ENCODE measurements at places on chromosomes 1 and 21.

DNA sequence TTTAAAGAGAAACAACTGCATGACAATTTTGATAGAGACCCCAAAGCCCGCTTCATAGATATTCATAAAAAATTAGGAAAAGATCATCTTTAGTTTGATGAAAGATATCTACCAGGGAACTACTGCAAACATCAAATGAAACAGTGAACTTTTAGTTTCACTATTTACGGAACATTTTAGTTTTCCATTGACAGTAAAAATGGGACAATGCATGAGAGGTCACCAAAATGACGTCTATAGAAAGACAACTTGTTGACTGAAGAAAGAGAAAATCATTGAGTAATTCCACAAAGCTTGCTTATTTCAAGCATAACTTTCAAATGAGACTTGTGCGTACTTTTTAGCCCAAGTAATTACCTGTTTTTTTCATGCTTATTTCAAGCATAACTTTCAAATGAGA lies 411.4 kb downstream of the HLX start:
- no peak for DNase-seq

GRCh38 chr1:119091618-119092017 lies 48.8 kb downstream of the WARS2 start:
- no peak for DNase-seq

DNA sequence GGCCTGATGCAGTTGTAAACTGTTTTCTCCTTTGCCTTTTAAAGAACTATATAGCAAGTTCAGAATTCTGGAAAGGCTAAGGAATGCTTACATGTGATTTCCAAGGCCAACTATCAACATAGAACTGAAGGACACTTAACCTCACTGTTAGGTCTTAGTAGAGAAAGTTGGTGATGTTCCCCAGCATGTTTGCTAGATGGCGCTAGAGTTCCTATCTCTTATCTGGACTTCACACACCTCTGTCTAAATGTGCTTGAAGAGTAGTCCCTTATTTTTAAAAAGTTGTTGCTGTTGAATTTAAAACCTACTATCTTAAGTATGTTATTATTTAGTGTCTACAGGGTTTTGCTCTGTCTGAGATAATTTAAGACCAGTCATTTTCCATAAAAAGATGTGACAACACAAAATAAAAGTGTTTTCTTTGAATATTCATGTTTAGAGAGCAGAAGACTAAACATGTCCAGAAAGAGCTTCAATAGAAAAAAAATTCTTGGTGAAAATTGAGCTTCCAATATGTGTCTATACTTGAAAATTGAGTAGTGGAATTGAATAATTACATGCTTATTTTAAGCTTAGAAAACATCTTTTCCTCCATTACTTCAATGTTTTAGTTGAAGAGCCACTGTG lies 237.3 kb downstream of the S1PR1 start:
- no peak for DNase-seq

DNA sequence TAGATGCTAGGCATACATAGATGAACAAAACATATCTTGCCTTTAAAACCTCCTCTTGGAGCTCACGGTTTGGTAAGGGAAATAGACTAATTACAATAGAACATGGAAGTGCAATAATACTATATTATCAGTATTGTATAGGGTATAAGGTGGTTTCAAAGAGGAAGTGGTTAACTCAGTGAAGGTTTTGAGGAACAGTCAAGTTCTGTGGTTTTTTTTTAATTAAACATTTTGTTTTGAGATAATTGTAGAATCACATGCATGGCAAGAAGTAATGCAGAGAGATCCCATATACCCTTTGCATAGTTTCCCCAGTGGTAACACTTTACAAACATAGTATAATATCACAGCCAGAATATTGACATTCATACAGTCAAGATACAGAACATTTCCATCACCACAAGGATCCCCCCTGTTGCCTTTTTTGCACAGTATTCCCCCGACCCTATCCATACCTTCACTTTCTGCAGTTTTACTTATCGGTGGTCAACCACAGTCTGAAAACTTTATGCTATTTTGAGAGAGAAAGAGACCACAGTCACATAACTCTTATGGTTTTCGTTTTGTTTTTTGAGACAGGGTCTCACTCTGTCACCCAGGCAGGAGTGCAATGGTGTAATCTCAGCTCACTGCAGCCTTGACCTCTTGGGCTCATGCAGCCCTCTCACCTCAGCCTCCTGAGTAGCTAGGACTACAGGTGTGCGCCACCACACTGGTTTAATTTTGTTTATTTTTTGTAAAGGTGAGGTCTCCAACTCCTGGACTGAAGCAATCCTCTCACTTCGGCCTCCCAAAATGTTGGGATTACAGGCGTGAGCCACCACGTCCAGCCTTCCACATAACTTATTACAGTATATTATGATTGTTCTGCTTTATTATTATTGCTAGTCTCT lies 60.5 kb upstream of the KIAA1614 start:
- DNase-seq = no peak

DNA sequence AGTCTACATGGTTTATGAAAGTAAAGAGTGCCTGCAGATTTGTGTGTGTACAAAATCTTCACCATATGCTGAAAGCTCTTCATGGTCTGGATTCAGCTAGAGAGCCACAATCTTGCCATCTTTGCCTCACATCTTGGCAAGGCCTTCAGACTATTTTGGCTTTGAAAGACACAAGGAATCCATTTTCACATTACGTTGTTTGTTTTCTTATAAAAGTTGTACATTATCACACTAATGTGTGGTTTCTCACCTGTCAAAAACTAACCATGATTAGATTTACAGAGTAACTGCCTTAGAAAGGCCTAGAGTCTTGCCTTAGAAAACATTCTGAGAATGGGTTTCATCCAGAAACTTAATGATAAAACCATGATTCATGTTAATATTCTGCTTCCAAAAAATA lies 494.6 kb downstream of the NEGR1 start:
- no peak for DNase-seq

DNA sequence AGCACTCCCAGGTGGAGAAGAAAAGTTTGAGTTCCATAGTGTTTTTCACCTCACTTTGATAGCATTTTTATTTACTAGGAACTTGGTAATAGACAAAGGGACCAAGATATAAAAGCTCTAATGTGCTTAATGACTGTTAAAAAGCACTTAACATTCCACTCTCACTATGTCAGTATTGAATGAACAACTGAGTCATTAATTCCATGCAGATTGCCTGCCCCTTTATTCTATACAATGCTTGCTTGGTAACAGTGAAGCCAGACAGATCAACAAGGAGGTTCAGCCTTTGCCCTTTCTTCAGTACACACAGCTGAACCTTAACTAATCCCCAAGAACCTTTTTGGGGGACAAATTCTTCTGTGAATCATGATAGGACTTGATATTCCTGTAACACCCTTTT lies 425.5 kb downstream of the NUF2 start:
- no peak for DNase-seq

DNA sequence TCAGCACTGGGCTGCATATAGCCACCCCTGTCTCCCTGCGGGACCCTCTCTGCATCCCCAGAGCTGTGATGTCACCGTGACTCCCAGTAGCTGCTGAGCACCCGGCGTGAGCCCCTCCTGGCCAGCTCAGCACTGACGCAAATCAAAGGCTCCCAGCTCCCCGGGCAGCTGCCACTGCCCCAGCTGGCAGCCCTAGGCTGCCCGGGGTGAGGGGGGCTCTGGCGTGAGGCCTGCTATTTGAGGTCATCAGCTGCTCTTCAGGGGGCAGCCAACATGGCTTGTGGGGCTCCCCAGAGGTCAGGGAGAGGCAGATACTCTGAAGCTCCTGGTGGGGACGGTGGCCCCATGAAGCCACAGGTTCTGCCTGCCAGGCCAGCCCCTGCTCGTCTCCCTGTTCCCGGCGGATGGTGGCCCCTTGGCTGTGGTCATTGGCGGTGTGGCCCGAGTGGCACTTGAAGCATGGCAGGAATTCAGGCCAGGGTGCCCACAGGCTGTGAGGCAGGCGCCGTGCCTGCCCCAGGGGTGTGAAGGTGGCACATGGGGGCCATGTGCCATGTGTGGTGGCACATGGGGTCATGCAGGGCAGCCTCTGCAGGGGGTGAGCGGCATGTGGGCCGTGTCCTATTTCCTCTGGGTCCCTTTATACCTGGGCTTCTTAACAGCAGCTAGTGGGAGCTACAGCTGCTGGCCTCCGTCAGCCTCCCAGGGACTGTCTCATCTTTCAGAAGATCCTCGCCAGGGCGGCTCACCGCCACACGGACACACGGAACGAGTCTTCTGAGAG lies 85.4 kb downstream of the SIK1 start:
- no peak for DNase-seq

DNA sequence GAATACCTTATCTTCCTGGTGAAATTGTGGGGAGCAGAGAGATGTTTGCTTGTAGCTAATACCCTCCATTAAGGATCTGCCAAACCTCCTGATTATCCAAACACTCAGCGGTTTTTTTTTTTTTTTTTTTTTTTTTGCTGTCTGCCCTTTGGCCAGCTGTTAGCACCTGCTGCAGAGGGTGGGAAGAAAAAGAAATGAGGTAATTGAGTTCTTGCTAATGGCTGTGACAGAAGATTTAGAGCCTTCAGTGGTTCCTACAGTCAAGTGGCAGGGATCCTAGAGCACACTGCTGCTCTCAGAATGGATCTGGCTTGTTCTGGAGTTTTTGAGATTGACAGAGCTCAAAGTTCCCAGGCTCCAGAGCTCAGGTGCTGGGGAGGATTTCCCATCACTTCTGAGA lies 342.5 kb downstream of the DISC1 start:
- DNase-seq = no peak

DNA sequence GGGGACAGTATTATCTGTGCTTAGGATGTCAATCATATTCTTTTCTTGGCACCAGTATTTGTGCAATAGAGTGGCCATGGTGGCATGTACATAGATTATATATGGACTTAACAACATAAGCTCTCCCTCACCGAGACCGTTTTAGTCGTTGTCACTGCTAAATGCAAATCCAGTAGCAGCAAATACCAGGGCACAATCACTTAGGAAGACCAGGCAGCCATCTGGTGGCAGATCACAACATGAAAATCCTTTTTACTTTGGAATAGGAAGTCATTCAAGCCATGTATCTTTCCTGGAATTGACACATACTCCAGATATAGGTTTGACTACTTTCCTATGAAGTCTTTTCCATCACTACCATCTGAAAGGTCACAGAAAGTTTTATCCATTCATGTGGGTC lies 53.2 kb upstream of the C1orf87 start:
- no peak for DNase-seq

DNA sequence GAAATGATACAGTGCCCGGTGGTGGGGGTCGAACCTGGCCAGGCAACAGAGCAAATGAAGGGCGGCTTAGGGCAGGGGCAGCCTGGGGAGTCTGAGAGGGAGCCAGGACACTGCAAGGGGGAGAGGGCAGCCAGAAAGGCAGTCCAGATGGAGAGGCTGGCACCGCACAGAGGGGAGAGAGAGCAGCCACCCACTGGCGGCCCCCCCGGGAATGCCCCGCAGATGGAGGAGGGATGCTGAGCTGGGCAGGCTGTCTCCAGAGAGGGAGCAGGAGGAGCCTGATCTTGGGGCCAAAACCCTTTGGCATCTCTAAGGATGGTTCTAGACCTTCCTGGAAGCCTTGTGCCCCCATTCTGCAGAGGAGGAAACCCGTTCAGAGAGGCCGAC lies 112.3 kb downstream of the LACTBL1 start:
- DNase-seq = no peak

- DNase-seq = no peak
Measured at GRCh38 chr1:66434096-66434495, 99.9 kb upstream of the SGIP1 start.

DNA sequence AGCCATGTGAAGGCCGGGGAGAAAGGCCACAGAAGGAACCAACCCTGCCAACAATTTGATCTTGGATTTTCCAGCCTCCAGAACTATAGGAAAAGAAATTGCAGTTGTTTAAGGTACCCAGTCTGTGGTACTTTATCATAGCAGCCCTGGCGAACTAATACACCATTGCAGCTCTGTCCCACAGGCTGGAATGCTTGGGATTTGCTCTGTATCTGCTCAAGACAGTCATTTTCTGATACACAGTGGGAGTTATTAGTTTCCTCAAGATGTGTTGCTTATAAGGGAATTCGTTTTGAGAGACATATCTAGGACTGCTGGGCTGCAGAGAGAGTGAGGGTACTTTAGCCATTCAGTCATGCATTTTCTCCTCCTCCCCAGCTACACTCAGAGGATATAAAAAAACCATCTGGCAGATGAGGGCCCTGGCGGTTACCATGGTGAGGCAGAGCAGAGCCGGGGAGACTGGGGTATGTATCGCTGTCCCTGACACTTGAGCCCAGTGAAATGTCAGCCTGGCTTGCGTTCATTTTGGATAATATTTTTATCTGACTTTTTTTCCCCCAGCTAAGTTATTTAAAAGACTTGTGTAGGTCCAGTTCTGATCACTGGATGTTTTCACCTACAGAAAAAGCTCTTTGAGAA lies 104.6 kb downstream of the DIRAS3 start:
- DNase-seq = no peak

DNA sequence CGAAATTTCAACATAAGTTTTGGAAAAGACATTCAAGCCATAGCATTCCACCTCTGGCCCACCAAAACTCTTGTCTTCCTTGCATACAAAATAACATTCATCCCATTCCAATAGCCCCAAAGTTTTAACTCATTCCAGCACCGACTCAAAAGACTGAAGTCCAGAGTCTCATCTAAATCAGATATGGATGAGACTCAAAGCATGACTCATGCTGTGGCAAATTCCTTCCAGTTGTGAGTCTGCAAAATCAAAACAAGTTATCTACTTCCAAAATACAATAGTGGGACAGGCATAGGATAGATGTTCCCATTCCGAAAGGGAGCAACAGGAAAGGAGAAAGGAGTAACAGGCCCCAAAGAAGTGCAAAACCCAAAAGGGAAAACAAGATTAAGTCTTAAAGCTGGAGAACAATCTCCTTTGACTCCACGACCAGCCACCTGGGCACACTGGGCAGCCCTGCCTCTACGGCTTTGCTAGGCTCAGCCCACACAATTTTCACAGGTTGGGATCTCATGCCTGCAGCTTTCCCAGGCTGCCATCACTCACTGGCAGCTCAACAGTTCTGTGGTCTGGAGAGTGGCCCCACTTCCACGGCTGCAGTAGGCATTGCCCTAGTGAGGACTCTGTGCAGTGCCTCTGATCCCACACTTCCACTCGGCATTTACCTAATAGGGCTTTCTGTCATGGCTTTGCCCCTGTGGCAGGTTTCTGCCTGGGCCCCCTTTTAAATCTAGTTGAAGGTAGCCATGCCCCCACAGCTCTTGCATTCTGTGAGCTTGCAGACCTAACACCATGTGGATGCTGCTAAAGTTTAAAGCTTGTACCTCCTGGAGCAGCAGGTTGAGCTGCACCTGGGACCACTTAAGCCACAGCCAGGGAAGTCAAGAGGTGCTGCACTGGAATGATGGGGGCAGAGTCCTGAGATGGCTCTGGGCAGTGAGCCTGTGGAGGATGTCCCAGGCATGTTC lies 51.0 kb downstream of the RUNX3 start:
- DNase-seq = no peak

Data from nucleus accumbens (tissue), 56 donors.